Central memory CD8-positive, alpha-beta T cell (primary cell): ENCODE measurements at places on chromosomes 2 and 18.

DNA sequence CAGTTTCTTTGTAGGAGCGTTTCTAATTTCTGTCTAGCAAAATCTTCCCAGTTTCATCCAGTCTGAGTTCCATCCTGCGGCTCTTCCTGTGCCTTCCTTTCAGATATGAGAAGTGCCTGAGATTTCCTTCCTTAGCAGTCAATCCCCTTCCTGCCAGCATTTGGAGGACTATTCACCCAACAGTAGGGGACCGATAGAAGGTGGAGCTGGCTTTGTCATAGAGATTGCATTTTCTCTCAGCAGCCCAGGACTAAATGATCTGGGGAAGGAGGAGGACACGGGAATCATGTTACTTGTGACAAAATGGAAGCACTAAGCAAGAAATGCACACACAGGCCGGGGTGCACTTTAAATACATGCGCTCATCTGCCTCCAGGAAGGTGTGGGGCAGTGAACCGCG lies 5.6 kb upstream of the SMIM21 start:
- peaks cover 33% of the 10 kb centered on the region for H3K27me3 ChIP-seq
- no peak for DNase-seq
- no peak overlapping the region for H3K27ac ChIP-seq
- no peaks in the 10 kb centered on the region for H3K4me1 ChIP-seq
- H3K36me3 ChIP-seq: no peaks in the 10 kb centered on the region
- H3K4me3 ChIP-seq: no peak overlapping the region

- no peak overlapping the region for H3K27ac ChIP-seq
- H3K4me3 ChIP-seq: no peak overlapping the region
- H3K36me3 ChIP-seq: no peaks in the 10 kb centered on the region
Observed at GRCh38 chr2:145123606-145124005, 603.7 kb upstream of the ZEB2 start.

GRCh38 chr2:71617266-71617665 lies 163.9 kb downstream of the DYSF start:
- no peaks in the 10 kb centered on the region for H3K36me3 ChIP-seq
- DNase-seq: peak; percentile 0
- H3K4me1 ChIP-seq: no peaks in the 10 kb centered on the region
- H3K4me3 ChIP-seq: no peak overlapping the region
- H3K27ac ChIP-seq: no peak overlapping the region

GRCh38 chr2:146986161-146986560 lies 858.7 kb upstream of the ACVR2A start:
- no peak overlapping the region for H3K27ac ChIP-seq
- DNase-seq: no peak
- no peak overlapping the region for H3K4me3 ChIP-seq
- H3K4me1 ChIP-seq: no peaks in the 10 kb centered on the region
- no peaks in the 10 kb centered on the region for H3K36me3 ChIP-seq
- H3K27me3 ChIP-seq: no peaks in the 10 kb centered on the region

DNA sequence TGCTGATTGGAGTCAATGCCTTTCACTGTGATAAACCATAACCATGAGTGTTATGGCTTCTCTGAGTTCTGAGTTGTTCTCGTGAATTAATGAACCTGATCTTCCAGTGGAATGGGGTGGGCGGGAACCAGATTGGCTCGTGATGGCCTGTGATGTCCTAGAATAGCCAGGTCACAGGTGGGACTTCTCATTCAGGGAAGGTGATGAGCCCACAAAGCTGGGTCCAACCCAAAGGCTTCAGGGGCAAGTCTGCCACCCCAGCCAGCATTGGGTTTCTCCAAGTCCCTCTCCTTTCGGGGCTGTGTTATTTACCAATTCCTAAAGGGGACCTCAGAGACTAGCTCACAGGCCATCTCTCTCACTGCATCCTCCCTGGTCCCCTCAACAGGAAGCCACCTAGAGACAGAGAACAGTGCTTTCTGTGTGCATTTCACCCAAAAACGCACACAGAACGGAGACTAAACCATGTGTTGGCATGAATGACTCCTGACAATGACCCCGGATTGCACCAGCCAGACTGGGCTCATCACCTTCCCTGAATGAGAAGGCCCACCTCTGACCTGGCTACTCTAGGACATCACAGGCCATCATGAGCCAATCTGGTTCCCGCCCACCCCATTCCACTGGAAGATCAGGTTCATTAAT lies 85.5 kb downstream of the MALT1 start:
- no peaks in the 10 kb centered on the region for H3K36me3 ChIP-seq
- no peak overlapping the region for H3K27ac ChIP-seq
- no peak overlapping the region for H3K4me3 ChIP-seq
- peaks cover 13% of the 10 kb centered on the region for H3K4me1 ChIP-seq

GRCh38 chr2:241190291-241190981 lies 2.0 kb downstream of the ANO7 start:
- H3K4me1 ChIP-seq: no peaks in the 10 kb centered on the region
- H3K36me3 ChIP-seq: no peaks in the 10 kb centered on the region
- H3K27ac ChIP-seq: no peak overlapping the region
